CD4-positive, alpha-beta memory T cell (primary cell): ENCODE measurements at places on chromosomes 7 and 10. TPM values are rescaled to one million over a fixed set of nuclear protein-coding genes. Genes with fewer than 3 reads are reported as not detected.

GRCh38 chr7:20385126-20385525, 54.4 kb downstream of the ITGB8 start:
- no peak overlapping the region for H3K27ac ChIP-seq
- H3K4me1 ChIP-seq: no peaks in the 10 kb centered on the region
- no peaks in the 10 kb centered on the region for H3K36me3 ChIP-seq

DNA sequence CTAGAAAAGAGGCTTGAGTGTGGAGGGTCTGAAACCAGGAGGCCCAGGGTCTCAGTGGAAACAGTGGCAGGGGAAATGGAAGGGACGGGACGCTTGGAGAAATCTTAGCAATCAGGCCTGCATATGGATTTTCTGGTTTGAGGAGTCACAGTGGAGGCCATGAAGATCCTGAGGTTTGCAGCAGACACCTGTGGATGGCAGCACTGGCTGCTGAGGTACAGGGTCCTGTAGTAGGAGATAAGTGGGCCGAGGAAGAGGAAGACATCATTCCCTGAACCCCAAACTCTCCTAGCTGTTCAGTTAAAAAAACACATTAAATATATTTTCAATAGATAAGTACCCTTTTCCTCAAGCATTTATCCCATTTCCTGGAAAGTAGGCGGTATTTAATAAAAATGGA, 208.8 kb upstream of the IGFBP3 start:
- no peak for DNase-seq
- no peak overlapping the region for H3K4me3 ChIP-seq
- H3K27me3 ChIP-seq: no peaks in the 10 kb centered on the region
- H3K27ac ChIP-seq: no peak overlapping the region

Gene CCDC3
- total RNA-seq: not detected

Gene ADIRF
- total RNA-seq: not detected

Gene TMEM270
- total RNA-seq: not detected

DNA sequence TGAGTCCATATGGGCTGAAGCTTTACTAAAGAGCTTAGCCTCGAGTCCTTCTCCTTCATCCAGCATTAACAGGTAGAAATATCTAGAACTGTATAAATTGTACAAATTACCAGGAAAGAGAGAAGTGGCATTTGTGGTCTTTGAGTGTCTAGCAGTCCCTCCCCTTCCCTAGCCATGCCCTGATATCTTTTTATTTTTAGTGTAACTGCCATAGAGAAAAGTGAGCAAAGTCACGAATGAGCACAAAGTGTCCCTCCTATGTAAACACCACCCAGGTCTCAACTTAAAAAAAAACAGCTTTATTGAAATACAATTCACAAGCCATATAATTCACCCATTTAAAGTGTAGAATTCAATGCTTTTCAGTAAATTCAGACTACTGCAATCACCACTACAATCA, 339.0 kb upstream of the ZMIZ1 start:
- H3K4me1 ChIP-seq: no peaks in the 10 kb centered on the region
- no peaks in the 10 kb centered on the region for H3K27me3 ChIP-seq
- H3K4me3 ChIP-seq: no peak overlapping the region
- no peak overlapping the region for H3K27ac ChIP-seq
- no peak for DNase-seq

GRCh38 chr7:22944510-22944909, 69.4 kb downstream of the HYCC1 start:
- no peaks in the 10 kb centered on the region for H3K36me3 ChIP-seq
- no peaks in the 10 kb centered on the region for H3K4me1 ChIP-seq
- H3K27ac ChIP-seq: no peak overlapping the region
- DNase-seq: no peak
- H3K4me3 ChIP-seq: no peak overlapping the region

Gene PAPOLB
- total RNA-seq: not detected

DNA sequence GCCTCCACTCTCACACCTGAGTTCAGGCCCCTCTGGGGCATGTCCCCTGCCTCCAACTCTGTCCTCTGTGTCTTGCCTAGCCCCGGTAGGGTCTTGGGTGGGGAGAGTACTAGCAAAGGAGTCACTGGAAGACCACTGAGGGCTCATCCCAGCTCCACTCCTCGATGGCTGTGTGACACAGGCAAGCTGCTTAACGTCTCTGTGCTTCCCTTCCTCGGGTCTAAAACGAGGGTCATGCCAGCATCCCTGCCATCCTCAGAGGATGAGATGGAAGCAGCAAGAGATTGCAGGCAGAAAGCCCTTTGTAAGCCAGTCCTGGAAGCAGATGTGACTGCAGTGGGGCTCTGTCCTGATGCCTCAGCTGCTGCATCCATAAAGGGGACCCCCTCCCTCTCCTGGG, 15.2 kb upstream of the C10orf105 start:
- no peaks in the 10 kb centered on the region for H3K36me3 ChIP-seq
- no peaks in the 10 kb centered on the region for H3K27me3 ChIP-seq
- H3K27ac ChIP-seq: peak overlapping the region; percentile 61
- DNase-seq: no peak

- no peaks in the 10 kb centered on the region for H3K36me3 ChIP-seq
- H3K27me3 ChIP-seq: no peaks in the 10 kb centered on the region
- peaks cover 17% of the 10 kb centered on the region for H3K4me1 ChIP-seq
- no peak overlapping the region for H3K27ac ChIP-seq
Measured at GRCh38 chr10:100562008-100562672, 26.4 kb downstream of the HIF1AN start.
